ENCODE measurements at places on chromosomes 5 and 9.
A peak's percentile ranks its signal among the peaks of the same experiment; 100 is the strongest.

DNA sequence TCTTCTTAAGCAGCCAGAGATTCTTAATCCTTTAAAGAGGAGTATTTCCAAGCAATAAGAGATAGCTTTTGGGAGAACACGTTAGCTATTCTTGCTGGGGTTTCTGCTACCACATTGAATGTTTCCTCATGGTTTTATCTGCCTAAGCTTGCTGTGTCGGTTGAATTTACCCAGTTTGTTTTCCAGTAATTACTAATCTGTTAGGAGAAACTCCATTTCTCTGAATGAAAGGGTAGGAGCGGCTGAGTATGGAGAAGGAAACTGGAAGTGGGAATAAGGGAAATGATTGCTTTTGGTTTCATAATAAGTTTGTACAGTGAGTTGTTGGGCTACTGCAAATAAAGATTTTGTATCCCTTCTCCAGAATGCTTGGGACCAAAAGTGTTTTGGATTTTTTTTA lies 1.2 kb downstream of the JAK2 start:
- no peak for DNase-seq

DNA sequence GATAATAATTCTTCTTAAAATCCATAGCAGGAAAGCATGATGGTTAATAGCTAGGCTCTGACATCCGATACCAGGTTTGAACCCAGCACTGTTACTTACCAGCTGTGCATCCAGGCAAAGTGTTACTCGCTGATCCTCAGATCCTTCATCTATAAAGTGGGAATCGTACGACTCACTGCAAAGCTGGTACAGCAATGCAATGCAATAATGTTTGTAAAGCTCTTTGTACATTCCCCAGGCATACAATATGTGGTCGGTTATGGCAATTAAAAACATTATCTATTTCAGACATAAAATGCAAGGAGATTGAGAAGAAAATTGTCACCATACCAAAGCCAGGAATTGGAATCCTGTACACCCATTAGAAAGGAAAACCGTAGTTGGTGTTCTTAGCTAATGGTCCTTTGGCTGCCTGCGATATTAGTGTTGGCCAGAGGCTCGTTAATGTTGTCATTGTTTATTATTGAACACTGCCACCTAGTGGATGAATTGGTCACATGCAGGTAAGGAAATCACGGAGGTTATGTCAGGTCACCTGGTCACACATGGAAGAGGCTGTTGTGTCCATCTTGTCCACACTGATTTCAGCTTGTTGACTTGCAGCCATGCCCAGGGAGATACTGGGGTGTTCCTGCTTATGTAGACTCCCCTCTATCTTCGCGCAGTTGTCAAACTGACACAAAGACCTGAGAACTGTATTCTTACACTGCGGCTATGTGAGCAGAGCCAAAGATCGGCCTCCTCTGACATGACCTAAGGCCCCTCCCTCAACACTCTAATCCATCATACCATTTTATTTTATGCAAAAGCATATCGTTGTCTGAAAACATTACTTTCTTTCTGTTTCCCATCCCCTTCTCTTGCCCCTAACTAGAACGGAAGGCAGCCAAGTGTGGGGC lies 87.5 kb upstream of the PPP2R2B start:
- peak; percentile 71 for DNase-seq

- DNase-seq, result peak; percentile 25
These were observed 5.2 kb upstream of the FBP1 start for GRCh38 chr9:94644543-94644942.

DNA sequence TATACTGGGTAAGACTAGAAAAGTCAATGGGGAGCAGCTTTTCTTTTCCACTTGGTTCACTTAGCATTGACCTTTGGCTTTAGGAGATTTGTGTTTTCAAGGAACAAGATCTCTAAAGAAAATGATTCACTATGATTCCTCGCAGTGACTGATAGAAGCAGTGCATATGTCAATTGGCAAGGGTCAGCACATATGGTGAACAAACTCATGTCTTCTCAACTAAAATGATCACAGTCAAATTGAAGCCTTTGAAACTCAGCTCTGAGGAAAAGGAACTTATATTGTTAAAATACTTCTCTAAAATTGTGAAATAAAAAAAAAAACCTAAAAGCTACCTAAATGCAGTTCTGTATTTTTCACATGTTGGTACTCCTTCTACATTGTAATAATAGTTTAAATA lies 43.2 kb upstream of the IL7R start:
- DNase-seq, result no peak

DNA sequence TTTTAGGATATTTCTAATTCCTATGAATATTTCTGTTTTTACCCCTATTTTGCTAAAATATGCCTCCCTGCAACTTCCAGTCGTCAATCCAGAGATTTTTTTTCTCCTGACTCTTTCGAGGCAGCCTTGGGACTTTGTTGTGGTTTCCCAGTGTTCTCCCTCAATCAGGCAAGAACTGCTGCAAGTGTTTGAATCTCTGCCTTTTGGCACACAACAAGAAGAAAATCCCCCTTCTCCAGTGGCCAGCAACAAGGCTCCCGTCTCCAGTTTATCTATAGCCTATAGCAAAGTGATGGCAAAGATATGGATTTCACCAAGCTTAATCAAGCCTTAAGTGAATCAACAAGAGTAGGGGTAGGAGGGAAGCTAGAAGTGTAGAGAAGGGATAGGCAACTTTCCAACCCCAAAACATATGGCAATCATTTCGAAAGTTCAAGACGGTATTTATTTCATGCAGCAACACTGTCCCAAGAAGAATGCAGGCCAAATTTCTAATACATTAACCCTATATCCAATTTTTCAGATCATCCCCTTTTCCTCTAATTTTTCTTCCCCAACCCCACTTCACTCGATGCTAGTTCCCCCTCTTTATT lies 37.7 kb upstream of the PAPPA start:
- DNase-seq, result peak; percentile 69

DNA sequence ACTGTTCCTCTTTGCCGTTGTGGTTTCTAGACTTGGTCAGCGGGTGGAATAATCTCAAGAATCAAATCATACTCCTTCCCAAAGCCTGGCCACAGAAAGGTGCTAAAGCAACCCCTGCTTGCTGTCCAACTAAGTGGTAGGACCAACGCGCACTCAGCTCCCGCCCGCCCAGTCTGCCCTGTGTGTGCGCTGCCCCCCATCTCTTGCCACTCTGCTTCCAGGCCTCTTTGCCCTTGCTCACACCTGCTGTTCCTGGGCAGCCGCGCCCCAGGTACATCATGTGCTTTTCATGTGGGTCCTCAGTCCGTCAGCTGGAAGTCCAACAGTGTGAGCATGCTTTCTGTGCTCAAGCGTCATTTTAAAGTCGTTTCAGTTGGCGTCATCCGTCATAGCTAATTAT lies 65.5 kb downstream of the SYK start:
- DNase-seq, result no peak

GRCh38 chr5:39013938-39014337 lies 60.3 kb downstream of the RICTOR start:
- DNase-seq, result no peak

- no peak for DNase-seq
These were observed 172.2 kb downstream of the CCDC192 start for GRCh38 chr5:127875235-127876021.

DNA sequence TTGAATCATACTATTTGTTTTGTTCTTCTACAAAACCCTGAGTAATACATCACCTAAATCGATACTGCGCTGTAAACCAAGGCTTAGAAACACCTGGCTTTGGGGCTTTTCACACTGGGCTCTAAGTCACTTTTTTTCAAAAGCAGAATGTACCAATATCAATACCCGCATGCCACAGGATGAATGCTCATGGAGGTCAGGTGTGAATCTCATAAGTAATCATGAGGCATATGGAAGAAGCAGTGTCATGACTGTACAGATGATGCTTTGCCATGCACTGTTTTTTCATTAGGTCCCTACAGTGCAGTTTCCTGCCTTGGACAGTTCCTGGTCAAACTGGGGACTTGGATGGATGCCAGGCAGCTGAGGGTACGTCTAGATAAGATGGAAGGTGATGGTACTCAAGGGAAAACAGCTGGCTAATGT lies 49.0 kb upstream of the ATG10 start:
- DNase-seq, result no peak

GRCh38 chr9:75019654-75020053 lies 8.4 kb downstream of the CARNMT1 start:
- DNase-seq, result no peak

DNA sequence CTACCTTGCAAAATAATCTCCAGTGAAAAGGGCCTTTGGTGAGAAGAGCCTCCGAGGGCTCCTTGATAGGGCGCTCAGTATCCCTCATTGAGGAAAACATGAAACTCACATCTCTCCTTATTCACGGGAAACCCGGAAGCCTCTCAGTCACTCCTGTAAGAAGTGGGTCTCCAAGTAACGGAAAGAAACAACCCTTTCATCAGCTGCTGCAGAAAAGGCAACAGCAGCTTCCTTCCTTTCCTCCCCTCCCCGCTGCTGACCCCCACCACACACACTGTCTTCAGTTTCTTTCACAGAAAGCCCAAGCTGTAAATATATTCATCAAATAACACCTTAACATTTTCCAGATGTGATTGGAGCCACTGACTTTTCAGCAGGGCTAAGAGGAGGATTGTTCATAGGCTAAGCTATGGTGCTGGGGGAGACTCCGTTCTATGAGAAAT lies 81.4 kb downstream of the C9orf152 start:
- no peak for DNase-seq

DNA sequence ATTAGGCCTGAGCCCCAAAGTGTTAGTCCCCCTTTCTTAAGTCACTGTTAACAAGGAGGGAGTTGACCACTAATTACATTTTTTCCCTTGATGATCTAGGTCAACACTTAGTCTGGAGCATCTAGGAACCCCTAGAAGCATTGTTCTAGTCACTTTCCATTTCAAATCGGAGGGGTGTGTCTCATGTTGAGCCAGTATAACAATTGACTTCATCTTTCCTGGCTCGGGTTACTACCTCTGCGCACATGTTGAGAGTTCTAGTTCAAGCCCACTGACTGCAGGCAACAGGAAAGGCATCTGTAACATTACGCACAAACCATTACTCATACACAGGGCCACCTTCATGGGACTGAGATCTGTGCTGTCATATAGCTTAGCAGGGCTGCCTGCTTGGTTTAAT lies 164.9 kb downstream of the NTRK2 start:
- no peak for DNase-seq

GRCh38 chr5:123549256-123549904 lies 37.4 kb downstream of the CSNK1G3 start:
- DNase-seq, result no peak

DNA sequence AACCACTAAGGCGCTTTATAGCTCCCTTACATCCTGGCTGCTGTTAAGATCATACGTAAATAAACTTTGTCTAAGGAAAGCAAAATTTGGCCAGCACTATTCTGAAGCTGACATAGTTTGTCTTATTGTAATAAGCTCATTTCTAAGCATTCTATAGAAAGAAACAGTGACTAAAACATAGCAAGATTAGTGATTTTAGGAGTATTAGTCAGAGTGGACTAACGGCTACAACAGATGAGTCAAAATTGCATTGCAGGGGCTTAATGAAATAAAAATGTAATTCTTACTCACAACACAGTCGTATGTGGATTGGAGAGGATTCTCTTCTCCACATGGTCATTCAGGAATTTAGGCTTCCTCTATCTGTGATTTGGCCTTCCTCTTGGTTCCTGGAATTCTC lies 347.6 kb downstream of the GADD45G start:
- peak; percentile 40 for DNase-seq

DNA sequence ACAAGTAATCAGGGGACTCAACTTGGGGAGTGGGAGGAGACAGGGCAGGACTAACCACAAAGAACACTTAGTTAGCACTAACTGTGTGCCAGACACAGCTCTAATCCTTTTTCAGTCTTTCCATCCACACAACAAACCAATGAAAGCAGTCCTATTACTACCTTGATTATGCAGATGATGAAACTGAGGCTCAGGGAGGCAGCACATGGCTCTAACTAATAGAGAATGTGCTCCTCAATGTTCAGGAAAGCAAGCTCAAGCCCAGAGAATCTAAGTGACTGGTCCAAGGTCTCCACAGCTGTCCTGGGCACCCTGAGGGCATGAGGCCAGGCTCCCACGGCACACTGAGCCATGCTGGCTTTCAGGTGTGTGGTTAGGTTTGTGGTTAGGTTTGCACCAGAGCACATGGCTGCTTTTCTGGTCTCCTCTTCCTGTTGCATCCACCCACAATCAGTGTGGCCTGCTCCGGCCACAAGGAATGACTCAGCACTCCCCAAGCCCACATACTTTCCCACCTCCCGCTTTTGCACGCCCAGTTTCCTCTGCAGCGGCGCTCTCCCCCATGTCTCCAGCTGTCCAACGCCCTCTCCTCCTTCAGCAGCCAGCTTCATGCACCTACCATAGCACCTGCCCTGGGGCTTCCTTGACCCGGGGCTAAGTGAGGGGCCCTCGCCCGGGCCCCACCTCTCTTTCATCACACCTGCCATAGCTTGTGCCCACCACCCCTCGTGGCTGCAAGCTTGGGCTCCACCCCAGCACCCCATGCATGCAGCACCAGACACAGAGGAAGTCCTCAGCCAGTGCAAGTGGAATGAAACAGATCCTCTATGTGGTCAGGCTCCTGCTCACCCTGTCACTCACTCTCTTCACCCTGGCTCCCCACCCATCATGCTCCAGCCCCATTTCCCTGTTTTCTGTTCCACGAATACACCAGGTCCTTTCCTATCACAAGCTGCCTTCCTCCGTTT lies 133.1 kb downstream of the GABBR2 start:
- peak; percentile 74 for DNase-seq

GRCh38 chr5:142896325-142897007 lies 126.3 kb downstream of the ARHGAP26 start:
- DNase-seq, result no peak

- DNase-seq, result no peak
These were observed 51.8 kb downstream of the EHMT1 start for GRCh38 chr9:137670391-137671195.

DNA sequence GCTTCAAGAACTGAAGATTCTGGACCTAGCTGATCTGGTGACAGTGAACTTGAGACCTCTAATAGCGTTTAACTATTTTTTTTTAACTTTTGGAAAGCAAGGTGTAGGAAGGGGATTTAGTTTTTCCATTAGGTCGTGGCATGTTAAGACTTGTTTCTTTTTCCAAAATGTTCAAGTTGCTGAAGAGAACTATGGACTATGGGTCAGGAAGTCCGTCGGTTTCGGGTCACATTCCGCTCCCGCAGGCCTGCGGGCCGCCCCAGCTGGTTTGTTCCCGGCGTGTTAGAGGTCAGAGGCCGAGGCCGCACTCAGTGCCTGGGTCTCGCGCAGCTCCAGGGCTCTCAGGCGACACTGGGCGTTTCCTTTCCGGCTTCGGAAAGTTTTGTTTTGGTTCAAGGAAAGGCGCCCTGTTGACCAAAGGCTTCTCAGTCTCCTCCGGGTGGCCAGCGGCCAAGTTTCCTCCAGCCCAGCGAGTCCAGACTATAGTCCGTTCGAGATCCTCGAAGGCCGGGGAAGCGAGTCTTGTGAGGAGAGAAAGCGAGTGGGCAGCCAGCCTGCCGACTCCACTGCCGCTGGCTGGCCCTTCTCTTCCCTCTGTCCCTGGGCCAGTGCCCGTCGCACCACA lies 586 bp upstream of the FCHO2 start:
- no peak for DNase-seq

GRCh38 chr5:146706321-146706972 lies 172.1 kb downstream of the PPP2R2B start:
- DNase-seq, result no peak

GRCh38 chr5:124231230-124231629 lies 515.2 kb downstream of the ZNF608 start:
- no peak for DNase-seq

GRCh38 chr5:133150909-133151544 lies 99.2 kb downstream of the HSPA4 start:
- no peak for DNase-seq

GRCh38 chr9:70147651-70148050 lies 104.0 kb downstream of the MAMDC2 start:
- DNase-seq, result no peak

GRCh38 chr5:172798422-172799215 lies 27.6 kb upstream of the DUSP1 start:
- peak; percentile 78 for DNase-seq

GRCh38 chr5:172862165-172862801 lies 28.2 kb downstream of the ERGIC1 start:
- no peak for DNase-seq
